ENCODE measurements at places on chromosomes 1 and 21.

DNA sequence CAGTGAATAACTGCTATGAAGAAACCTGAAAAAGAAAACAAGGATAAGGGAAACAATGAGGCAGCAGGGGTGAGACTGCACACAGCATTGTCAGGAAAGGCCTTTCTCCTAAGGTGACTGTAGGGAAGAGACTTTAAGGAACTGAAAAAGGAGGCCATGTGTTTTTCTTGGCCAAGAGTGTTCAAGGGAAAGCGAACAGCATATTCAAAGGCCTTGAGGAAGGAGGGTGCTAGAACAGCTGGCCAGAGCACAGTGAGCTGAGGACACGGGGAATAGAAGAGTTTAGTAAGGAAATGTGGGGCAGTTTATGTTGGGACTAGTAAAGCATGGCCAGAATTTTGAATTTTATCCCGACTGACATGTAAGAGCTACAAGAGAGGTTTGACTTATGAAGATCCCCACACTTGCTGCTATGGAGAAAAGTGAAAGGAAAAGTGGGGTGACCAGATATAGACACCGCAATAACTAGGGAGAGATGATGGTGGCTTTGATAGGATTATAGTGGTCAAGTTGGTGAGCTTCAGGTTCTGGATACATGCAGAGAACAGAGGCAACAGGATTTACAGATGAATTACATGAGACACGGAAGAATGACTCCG, 1.4 kb downstream of the RWDD2B start:
- DNase-seq, result no peak

DNA sequence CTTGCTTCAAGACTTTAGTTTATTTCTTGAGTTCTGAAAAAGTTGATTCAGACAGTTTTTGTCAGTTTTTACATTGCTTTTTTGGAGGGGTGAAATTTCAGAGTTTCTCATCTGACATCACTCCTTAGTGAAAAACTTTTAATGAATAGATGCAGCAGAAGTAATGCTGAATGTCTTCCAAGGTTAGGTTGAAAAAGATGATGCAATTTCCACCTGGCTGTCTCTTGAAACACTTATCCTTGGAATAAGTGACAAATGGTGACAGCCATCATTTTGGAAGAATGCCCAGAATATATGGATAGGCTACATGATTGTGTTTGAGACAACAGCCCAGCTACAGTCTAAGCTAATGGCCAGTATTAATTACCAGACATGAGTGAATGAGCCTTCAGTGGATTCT, 140.8 kb downstream of the ZNF644 start:
- no peak for DNase-seq

GRCh38 chr1:98700228-98700627, 38.7 kb downstream of the SNX7 start:
- DNase-seq, result no peak

GRCh38 chr1:104830534-104830933, 1080.8 kb downstream of the AMY1C start:
- no peak for DNase-seq

GRCh38 chr1:37318490-37318889, 155.9 kb upstream of the ZC3H12A start:
- DNase-seq, result no peak

- no peak for DNase-seq
Observed at GRCh38 chr1:86972262-86972661, 57.8 kb downstream of the HS2ST1 start.

DNA sequence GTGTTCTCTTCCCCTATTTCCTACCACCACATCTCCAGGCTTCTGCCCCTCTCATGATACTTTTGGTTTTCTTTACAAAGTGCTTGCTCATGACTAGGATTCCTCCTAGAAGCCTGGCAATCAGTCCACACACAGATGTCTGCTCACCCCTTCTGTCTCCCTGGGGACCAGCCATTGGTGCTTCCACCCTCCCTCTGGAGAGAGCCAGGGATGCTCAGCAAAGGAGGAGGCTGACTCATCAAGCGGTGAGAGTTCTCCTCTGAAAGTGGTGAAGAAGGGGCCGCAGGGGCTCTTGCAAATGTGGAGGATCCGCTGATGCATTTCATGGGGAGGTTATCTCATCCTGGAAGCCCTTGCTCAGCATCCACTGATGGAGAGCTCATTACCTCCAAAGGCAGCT, 14.5 kb downstream of the NT5C1A start:
- no peak for DNase-seq

GRCh38 chr1:36847186-36847585, 187.1 kb downstream of the GRIK3 start:
- DNase-seq, result no peak

GRCh38 chr21:45934085-45934484, 47.5 kb upstream of the COL6A1 start:
- DNase-seq, result no peak

GRCh38 chr21:45800339-45801080, 157.0 kb downstream of the PCBP3 start:
- DNase-seq, result peak; percentile 28

DNA sequence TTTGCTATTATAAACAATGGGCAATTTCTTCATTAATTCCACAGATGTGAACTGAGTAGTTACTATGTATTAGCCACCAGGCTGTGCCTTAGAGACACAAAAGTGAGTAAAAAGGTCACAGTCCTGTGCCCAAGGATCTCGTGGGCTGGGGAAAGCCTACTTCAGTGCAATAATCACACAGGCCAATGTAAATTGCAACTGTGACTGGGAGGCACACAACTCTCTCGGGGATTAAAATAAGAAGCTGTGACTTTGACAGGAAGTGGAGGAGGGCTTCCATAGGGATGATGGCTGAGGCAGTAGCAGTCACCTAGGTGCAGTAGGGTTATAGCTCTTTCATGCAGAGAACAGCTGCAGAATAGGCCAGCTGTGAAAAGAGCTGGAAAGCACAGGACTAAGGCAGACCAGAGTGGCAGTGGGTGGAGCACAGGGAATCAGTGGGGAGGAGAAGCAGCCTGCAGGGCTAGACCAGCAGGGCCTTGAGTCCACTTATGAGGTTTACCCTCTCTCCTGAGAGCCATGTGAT, 121.9 kb downstream of the MAB21L3 start:
- DNase-seq, result no peak

DNA sequence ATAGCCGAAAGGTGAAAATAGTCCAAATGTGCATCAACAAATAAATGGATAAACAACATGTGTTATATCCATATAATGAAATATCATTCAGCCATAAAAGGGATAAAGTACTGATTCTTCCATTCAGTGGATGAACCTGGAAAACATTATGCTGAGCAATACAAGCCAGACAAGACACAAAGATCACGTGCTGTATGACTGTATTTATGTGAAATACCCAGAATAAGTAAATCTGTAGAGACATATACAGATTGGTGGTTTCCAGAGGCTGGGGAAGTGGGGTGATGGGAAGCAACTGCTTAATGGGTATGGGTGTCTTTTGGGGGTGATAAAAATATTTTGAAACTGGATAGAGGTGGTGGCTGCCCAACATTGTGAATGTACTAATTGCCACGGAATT, 13.3 kb upstream of the GSTM4 start:
- DNase-seq, result no peak

DNA sequence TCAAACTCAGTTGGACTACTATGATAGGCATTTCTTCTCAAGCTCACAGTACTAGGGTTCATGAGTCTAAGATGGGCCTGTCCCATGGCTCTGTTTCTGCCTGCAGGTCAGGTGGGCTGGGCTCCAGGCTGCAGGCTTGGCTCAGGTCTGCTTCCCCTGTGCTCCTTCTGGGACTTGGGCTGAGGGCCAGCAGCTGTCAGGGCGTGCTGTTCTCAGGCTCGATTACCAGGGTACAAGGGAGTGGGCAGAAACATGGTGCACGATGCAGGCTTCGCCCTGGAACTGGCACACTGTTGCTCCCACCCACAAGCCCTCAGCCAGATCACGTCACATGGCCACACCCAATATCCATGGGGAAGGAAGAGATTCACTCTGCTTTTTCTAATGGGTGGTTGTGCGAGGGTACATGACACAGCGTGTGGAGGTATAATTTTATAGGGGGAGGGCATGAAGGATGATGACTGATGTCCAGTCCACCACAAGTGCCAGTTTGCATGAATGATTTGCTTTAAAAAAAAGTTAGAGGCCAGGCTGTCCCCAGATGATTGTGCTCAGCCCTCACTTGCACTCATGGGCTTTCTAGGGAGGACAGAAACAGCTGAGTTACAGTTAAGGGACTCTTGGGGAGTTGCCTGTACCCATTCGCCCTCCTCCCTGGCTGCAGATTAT, 118.0 kb downstream of the ACTL8 start:
- no peak for DNase-seq

GRCh38 chr1:227437495-227438008, 119.3 kb upstream of the CDC42BPA start:
- no peak for DNase-seq

- DNase-seq, result no peak
Observed at GRCh38 chr1:54339126-54339525, 67.1 kb downstream of the SSBP3 start.

- no peak for DNase-seq
Observed at GRCh38 chr1:164743976-164744375, 185.0 kb downstream of the PBX1 start.

- DNase-seq, result no peak
Observed at GRCh38 chr1:180614730-180615129, 17.1 kb upstream of the XPR1 start.

- no peak for DNase-seq
Observed at GRCh38 chr1:26358411-26359384, 4.8 kb upstream of the CRYBG2 start.

DNA sequence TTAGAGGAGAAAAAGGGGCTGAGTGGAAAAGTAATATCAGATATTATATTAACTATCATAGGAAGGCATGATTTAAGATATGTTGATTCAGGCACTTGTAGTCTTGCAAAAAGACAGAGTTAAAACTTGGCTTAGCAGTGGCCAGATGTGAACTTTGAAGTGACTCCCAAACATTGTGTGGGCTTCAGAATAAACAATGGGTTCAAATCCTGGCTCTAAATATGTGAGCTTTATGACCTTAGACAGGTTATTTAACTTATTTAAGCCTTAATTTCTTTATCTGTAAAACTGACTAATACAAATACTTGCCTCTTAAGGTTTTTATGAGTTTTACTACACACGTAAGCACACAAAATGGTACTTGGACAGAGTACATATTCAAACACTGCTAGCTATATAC, 85.9 kb downstream of the TNFSF18 start:
- no peak for DNase-seq

- no peak for DNase-seq
Observed at GRCh38 chr1:183891158-183891856, 86.4 kb downstream of the RGL1 start.

- DNase-seq, result no peak
Observed at GRCh38 chr1:226078374-226078773, 15.9 kb downstream of the H3-3A start.

- no peak for DNase-seq
Observed at GRCh38 chr1:215104283-215104682, 21.7 kb downstream of the KCNK2 start.

- DNase-seq, result no peak
Observed at GRCh38 chr1:157819215-157819614, 705 bp downstream of the FCRL1 start.

DNA sequence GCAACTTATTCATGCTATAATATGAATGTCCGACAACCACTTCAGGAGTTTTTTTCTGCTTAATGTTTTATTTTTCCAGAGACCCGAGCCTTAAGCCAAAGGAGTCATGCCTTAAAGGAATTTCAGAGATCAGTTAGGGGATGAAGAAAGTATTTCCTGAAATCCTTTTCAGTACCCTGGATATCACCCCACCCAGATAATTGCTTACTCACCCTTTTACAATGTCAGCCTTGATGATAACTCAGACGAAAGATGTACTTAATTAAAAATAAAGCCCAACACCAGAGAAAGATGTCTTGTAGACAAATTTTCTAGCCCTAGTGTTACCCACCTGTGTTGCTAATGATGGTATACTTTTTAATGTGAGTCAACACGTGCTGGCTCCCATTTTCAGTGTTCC, 124.1 kb downstream of the XCL2 start:
- no peak for DNase-seq

GRCh38 chr1:16447641-16448040, 7.1 kb downstream of the NECAP2 start:
- no peak for DNase-seq

DNA sequence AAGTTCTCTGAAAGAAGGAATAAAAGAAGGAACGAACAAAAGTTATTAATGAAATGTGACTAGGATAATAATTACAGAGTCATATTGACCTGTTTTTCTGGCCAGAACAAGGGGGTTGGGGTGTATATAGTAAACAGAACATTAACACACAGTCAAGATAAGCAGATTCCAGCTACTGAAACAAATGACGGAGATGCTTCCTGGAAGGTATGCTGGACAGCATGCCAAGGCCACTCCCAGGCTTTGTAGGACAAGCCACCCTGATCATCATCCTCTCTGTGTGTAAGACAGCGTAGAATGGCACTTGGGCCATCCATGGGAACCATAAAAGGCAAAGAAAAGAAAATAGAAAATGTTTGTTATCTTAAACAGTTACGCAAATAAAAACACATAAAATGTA, 120.7 kb downstream of the TGFBR3 start:
- DNase-seq, result no peak

DNA sequence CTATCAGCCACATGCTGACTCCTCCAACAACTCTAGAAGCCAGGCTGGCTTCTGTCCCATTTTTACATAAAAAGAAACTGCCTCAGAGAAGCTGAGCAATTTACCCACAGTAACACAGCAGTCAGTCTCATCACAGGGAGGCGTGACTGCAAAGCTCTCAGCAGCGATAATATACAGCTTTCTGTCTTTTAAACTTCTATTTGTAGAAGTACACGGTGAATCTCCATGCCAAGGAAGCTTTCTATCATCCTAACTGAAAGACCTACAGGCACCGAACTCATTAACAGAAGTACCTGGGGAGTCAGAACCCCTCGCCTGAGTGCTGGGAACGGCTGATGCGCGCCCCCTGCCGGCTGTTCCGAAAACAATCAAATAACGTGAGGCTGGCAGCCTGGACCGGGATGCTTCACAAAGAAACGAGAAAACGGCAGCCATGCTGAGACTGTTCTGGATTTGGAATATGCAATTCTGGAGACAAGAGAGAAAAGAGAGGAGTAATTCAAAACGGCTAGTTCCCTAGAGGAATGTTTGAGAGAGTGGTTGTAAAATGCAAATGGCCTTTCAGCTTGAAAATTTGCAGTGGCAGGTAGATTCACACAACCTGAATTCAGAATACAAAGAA, 43.5 kb upstream of the RAB4A start:
- DNase-seq, result peak; percentile 86
